ENCODE measurements at places on chromosomes 12 and 14.

DNA sequence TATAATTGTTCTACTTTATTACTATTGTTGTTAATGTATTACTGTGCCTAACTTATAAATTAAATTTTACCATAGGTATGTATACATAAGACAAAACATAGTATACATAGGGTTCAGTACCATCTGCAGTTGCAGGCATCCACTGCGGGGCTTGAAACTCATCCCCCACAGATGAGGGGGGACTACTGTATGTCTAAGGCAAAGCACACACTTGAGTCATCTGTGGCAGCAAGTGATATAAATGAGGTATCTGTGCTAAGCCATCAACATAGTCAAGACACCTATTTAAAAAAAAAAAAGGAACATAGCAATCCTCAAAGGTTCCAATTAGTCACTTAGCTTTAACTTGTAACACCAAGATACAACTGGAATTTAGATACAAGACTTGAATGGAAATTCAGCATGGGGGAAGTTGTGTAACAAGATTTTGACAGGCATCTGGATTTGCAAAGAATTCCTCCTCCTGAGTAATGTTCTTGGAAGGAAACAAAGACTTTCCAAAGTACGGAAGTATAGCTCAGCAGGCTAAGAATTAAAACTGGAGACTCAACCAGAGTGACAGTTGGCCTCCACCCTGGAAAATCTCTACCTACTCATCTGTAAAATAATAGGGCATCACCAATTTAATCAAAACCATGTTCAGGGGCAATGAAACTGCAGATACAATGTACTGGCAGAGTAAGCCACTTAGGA lies 14.9 kb downstream of the DCAF5 start:
- DNase-seq = no peak

GRCh38 chr12:638953-639557 lies 24.2 kb downstream of the NINJ2 start:
- DNase-seq = no peak

DNA sequence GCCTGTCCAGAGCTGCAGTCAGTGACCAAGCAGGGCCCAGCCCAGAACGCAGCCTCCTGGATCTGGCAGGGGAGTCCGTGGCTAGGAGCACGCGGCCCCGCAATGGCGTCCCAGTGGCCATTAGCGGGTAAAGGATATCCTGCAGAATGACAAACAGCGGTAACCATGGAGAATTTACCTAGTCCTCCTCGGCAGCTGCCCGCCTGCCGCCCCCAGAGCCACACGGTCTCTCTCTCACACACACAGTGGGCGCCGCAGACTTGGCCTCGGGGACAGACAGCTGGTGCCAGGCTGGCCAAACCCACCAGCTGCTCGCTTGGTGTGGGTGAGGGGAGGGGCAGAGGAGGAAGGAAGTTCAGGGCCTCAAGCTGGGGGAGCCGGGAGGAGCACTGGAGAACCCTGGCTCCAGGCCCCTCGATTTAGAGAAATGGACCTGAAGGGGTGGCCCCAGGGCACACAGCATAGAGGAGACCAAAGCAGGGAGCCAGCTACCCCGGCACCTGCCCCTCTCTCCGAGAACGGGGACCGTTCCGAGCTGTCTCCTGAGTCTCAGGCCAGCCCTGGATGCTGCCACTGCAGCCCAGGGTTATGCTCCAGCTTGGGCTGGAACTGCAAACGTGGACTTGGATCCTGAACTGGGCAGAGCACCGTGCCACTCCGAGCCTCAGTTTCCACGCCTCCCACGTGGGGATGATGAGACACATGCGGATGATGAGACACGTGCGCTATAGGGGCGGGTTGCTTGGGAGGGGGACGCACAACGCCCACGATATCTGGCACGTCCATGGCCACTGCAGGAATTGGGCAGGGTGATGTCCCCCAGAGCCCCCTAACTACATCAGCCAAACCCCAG lies 3.4 kb downstream of the CDK2AP1 start:
- DNase-seq = peak; percentile 22

DNA sequence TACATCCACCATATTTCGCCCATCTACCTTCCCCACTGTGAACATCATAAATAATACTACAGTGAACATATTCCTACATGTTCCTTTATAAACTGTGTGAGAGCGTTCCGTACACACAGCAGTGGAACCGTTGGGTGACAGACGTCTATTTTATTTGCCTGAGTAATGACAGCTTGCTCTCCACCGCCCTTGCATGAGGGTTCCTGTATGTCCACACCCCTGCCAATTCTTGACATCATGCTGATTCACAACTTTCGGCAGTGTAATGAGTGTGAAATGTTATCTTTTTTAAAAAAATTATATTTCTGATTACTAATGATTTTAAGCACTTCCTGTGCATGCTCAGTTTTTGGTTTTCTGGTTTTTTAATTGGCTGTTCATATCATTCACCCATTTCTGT lies 4.3 kb upstream of the RAD52 start:
- no peak for DNase-seq

DNA sequence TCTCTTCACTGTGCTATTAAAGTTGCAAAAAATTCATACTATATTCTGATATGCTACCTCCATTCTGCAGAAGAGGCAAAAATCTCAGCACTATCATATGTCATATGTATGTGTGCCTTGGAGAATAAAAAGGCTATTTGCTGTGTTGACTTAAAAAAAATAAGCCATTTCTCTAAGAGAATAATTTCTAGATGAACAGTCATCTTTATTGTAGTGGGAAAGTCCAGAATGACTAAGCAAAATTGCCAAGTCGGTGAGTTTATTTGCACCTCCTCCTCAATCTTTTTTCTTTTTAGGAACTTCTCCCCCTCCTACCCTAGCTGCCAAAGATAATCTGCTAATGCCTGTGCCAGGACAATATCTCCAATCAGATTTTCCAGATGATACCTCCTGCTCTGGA lies 353.8 kb upstream of the FAR2 start:
- no peak for DNase-seq

- DNase-seq = no peak
These were observed 229.1 kb upstream of the PELI2 start for GRCh38 chr14:55889124-55889523.

GRCh38 chr12:41277100-41277945 lies 89.2 kb downstream of the PDZRN4 start:
- no peak for DNase-seq

GRCh38 chr12:105083551-105084105 lies 630 bp downstream of the ALDH1L2 start:
- no peak for DNase-seq

- no peak for DNase-seq
These were observed 417.6 kb downstream of the PDZRN4 start for GRCh38 chr12:41605545-41606305.

DNA sequence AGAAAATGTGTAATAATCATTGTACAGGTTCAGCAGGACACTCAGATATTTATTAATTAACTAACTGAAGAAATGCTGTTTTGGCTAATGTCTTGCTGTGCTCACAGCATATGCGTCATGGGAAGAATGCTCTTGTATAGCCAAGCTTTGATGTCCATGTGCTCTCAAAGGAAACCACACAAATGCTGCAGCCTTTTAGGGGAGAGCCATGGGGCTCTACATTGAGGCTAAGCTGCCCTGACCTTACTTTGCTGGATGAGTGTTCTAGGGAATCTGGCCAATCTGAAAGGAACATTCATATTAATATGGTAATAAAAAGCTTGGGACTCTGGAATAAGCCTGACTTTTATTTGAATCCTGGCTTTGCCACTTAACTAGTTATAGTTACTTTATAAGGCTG lies 9.5 kb upstream of the CRADD start:
- no peak for DNase-seq

- DNase-seq = no peak
These were observed 30.7 kb upstream of the RFLNA start for GRCh38 chr12:124264089-124264795.

- DNase-seq = no peak
These were observed 162.9 kb downstream of the GXYLT1 start for GRCh38 chr12:41981758-41982157.

GRCh38 chr14:32252030-32252670 lies 49.1 kb upstream of the RNU6-8 start:
- peak; percentile 26 for DNase-seq

- DNase-seq = no peak
These were observed 165.4 kb downstream of the FLRT2 start for GRCh38 chr14:85695300-85695699.

- DNase-seq = peak; percentile 88
These were observed at the start of gene TMED10 for GRCh38 chr14:75176142-75176820. TSS of gene TMED10 (minus strand) at chr14:75176612. CDS start at chr14:75176579, 33 bp downstream.

- no peak for DNase-seq
These were observed 36.1 kb downstream of the ERP29 start for GRCh38 chr12:112049351-112049750.

DNA sequence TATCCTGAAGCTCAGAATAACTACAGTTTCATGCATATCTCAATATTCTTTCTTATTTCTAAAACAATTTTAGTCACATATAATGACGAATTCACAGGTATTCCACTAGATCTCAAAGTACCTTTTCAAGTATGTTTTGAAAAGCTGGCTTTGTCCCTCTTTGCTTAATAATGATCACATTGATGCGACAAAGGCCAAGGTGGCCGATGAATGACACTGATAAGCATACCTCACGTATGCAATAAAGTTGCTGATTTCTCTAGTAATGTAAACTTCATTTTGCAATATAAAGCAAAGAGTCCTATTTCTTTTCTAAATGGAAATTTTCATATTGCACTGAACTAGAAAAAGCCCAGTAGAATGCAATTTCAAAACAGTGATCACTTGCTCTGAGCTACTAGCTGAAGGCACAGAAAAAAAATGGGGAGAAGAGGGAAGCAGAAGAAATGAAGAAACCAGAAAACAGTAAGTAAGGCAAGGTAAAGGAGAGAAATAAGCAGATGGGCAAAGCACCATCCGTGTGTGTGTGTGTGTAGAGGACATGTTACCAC lies 29.3 kb downstream of the FGD6 start:
- DNase-seq = no peak

DNA sequence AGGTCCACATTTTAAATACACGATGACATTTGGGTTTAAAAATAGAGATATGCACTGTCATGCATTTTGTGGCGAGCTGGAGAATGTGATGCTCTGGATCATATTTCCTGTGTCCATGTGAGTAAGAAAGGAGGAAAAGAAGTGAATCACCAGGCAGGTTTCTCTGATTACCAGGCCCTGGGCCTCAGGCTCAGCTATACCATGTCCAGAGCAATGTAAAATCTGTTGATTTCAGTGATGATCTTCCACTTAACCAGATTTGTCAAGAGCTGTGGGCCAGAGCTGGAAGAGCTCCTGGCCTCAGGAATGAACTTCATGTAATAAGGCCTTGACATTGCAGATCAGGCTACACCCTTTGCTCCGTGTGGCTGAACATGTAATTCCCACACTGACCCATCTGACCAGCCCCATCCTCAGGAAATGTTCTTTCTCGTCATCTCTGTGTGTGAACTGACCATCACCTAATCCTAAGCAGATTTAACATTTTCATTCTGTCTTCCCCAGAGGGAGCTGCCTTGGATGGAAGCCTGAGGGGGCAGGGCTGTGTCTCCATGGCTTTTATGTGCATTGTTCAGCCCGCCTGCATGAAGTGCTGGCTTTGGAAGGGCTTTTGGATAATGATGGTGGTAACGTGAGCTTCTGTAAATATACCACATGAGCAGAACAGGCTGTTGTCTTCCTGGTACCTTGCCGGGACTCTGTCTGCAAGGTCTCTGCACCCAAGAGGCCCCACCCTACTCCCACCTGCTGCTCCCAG lies 54.5 kb downstream of the CRACR2A start:
- no peak for DNase-seq

DNA sequence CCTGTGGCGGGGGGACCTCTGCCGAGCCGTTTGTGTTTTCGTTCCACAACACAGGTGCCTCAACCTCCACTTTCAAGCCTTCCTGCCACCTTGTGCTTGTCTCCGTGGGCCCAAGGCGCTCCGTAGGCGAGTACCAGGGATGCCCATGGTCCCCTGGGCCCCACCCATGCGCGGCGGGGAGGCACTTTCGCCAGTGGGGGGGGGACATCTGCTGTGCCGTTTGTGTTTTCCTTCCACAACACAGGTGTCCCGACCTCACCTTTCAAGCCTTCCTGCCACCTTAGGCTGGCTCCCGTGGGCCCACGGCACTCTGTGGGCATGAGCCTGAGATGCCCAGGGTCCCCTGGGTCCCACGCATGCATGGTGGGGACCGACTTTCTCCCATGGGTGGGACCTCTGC lies 335.9 kb downstream of the ALG10 start:
- DNase-seq = no peak

GRCh38 chr12:104578453-104578852 lies 121.7 kb downstream of the CHST11 start:
- no peak for DNase-seq
